ENCODE measurements at places on chromosomes 6 and 20.

DNA sequence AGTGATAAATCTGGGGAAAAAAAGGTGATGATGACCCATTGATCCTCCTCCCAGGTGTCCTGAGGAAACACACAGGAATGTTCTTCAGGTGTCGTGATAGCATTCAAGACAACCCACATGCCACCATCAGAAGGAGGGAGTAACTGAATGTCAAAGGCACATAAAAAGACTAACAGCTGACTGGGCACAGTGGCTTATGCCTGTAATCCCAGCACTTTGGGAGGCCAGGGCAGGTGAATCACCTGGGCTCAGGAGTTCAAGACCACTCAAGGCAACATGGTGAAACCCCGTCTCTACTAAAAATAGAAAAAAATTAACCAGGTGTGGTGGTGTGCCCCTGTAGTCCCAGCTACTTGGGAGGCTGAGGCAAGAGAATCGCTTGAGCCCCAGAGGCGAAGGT, 82.3 kb upstream of the CST7 start:
- no peak for DNase-seq

GRCh38 chr6:148747471-148748165, 788 bp downstream of the UST start:
- peak; percentile 65 for DNase-seq

- DNase-seq = peak; percentile 50
Observed at GRCh38 chr6:137680705-137681346, 186.2 kb upstream of the TNFAIP3 start.

DNA sequence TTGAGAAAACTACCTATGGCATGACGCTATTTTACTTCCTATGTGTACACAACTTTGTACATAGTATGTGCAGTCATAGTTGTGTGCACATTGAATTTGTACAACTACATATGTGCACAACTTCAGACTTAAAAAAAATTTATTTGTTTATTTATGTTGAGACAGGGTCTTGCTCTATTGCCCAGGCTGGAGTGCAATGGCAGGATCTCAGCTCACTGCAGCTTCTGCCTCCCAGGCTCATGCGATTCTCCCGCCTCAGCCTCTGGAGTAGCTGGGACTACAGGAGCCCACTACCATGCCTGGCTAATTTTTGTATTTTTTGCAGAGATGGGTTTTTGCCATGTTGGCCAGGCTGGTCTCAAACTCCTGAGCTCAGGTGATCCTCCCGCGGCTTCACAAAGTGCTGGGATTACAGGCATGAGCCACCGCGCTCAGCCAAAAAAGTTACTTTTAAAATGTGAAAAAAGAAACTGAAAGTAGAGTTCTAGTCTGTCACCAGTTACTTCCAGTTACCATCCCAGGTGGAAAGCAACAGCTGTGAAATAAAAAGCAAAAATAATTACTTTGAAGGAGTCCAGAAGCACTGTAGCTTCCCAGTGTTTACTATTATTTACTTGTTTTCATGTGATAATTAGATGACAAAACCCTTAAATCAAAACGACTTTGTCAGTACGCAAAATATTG, 1.7 kb upstream of the ZKSCAN8 start:
- DNase-seq = no peak

DNA sequence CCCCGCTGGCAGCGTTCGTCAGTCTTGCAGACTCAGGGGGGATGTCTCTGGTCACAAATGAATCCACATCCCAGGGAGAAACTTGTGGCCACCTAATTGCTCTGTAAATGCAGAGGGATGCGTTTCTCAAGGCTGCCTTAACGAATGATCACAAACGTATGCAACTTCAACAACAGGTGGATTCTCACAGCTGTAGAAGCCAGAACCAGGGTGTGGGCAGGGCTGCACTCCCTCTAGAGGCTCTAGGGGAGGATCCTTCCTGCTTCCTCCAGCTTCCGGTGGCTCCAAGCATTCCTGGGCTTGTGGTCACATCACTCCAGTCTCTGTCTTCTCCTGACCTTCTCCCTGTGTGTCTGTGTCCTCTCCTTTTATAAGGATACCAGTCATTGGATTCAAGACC, 3.3 kb upstream of the TAF4 start:
- DNase-seq = no peak

- no peak for DNase-seq
Observed at GRCh38 chr6:108872141-108872557, 23.9 kb downstream of the ARMC2 start.

- DNase-seq = peak; percentile 67
Observed at GRCh38 chr20:17810062-17810631, 110.4 kb downstream of the BANF2 start.

DNA sequence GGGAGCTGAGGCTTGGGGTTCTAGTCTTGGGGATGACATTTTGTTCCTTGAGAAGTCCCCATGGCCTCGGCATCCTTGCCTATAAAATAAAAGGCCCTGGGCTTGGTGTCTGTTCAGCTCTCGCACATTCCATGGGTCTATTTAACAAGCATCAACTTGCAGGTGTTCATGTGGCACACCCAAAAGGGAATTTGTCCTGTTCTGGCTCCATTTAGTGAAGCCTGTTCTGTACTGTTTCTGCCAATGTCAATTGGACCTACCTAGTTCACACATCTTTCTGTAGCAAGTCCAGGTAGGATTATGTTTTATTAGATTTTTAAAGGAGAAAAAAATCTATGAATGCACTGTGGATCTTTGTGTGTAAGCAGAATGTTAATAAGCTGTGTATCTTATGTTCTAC, 262.0 kb downstream of the HIVEP2 start:
- no peak for DNase-seq

DNA sequence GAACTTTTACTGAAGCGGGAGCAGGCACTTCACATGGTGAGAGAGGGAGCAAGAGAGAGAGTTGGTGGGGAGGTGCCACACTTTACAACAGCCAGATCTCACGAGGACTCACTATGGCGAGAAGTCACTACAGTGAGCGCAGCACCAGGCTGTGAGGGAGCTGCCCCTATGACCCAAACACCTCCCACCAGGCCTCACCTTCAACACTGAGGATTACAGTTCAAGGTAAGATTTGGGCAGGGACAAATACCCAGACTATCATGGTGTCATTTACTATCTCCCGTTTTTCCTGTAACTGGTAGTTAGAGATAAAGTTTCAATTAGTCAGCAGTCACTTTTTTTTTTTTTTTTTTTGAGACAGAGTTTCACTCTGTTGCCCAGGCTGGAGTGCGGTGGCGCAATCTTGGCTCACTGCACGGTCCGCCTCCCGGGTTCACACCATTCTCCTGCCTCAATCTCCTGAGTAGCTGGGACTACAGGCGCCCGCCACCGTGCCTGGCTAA, 7.8 kb downstream of the RBCK1 start:
- DNase-seq = no peak

DNA sequence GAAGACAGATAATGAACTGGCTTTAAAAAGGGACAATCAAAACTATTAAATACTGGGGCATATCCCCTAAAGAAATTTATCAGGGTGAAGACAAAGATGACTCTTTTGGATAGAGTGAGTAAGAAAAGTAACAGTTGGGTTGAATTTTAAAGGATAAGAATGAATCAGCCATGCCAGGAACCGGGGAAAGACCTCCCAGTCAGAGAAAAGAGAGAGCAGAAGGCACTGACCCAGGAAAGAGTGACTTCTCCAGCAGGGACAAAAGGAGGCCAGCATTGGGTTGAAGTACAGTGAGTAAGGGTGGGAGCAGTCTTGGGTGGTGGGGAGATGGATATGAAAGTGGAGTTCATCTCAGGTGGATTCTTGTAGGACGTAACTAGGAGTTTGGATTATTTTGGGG, 516.9 kb upstream of the JAG1 start:
- no peak for DNase-seq

DNA sequence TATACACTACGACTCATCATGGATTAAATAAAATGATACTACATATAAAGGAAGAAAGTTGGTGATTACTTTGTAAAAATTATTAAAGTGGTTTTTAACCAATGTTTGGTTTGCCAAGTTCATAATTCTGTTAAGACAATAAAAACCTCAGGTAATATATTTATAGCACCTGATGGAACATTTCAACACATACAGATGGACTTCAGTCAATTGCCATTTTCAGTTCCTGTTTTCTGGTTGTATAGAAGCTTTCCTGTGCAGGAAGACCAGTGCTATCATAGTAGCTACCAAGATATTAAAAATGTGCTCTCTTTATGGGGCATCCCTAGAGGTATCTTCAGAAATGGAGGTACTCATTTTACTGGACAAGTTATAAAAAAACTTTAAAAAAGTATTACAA, 1686.4 kb downstream of the GRIK2 start:
- no peak for DNase-seq
